Stimulated activated CD8-positive, alpha-beta memory T cell treated with anti-CD3 and anti-CD28 coated beads, Interleukin-12 subunit alpha, Interleukin-12 subunit beta, amount 100 ng/mL, for 4 hours (primary cell): ENCODE measurements at places on chromosomes 3 and 15.

- no peak for DNase-seq
Measured at GRCh38 chr15:101151288-101151687, 100.6 kb downstream of the CHSY1 start.

- DNase-seq = no peak
Measured at GRCh38 chr3:71533588-71533987, 49.9 kb downstream of the FOXP1 start.

DNA sequence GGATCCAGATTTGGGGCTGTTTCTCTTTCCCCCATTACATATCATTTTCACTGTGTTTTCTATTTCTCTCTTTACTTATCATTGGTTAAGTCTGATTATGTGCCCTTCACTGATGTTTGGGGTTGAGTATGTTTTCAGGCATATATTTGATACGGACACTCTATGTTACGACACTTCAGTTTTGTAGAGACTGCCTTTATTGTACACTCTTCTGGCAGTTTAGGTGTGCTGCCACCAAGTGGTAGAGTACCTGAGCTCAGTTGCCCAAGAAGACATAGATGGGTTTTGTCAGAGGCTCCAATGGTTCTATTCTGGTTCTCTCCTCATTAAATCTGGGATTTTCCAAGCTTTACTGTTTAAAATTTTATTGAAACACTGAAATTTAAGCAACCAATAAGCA, 255.0 kb upstream of the ROPN1 start:
- DNase-seq = no peak

- no peak for DNase-seq
Measured at GRCh38 chr3:38458796-38459498, 5.3 kb downstream of the ACVR2B start.

DNA sequence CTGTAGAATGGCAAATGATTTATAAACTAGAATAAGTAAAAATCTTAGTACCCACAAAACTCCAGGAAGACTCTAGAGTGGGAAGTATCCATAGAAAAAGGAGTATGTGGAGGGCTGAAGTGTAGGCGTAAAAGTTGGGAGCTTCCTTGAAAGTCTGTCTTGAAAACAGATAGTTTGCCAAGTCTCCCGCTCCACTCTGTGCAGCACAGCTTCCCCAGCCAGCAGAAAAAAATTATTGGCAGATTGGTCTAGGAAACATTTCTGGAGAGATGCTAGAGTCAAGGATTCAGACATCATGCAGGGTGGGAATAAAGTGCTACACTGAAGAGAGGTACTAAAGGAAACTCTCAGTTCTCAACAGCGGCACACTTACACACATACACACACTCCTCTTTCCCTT, 53.4 kb upstream of the CD200R1L start:
- no peak for DNase-seq
